DMS153 (cell line): ENCODE measurements at places on chromosomes 16 and 17.
A peak's percentile ranks its signal among the peaks of the same experiment; 100 is the strongest.

DNA sequence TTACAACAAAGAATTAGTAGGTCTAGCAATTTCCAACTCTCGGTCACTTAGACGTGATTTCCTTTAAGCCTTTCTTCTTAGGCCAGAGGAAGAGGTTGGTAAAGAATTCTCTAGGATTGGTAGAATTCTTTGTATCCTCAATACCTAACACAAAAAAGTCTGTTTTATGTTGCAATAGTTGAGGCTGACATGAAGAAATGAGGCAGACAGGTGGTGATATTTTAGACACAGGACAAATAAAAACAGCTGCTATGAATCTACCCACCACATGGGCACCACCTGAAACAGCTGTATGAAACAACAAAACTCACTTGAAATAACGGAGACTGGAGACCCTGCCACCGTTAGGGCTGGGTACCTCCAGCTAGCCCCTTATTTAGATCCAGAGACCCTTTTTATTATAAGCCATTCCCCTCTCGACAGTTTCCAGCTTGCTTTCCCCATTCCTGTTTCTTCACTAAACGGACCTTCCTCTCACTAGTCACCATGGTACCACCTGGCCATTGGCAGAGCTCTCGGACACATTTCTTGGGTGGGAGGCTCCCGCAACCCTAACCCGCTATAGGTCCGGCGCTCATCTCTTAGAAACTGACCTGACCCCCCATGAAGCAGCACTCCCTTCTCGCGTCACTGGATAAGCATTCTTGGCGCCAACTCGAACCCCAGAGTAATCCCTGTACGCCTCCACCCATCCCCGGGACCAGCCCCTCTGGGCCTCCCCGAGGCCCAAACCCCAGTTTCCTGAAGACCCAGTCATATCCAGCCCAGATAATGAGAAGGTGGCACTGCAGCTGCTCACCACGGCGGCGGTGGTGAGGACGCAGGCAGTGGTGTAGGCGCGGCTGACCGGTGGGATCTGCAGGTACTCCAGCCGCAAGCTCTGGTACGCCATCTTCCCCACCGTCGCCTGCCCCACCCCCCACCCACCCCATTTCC lies at the start of gene DERL2:
Gene DERL2, minus strand, starts transcription at position 909 of the 936 bp plus-strand sequence. Its CDS starts 17 bp downstream, at position 892.
- no peak for DNase-seq

DNA sequence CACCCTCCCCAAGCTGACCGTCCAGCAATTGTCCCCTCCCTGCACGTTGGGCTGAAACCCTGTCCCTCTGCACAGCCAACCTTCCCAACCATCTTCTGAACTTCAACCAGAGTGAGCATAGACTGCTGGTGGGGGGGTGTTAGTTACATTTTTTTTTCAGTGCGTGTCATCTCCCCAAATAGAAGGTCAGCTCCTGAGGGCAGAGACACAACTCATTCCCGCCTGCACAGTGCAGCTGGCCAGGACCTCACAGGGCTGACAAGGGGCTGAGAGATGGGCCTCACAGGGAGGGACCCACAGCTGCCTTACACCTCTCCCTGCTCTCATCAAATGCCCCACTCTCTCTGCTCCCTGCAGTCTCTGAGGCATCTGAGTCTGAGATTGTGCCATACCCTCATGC lies 8.4 kb downstream of the SRL start:
- no peak for DNase-seq

- DNase-seq = no peak
Observed at GRCh38 chr17:38636054-38636453, 30.3 kb upstream of the SRCIN1 start.

DNA sequence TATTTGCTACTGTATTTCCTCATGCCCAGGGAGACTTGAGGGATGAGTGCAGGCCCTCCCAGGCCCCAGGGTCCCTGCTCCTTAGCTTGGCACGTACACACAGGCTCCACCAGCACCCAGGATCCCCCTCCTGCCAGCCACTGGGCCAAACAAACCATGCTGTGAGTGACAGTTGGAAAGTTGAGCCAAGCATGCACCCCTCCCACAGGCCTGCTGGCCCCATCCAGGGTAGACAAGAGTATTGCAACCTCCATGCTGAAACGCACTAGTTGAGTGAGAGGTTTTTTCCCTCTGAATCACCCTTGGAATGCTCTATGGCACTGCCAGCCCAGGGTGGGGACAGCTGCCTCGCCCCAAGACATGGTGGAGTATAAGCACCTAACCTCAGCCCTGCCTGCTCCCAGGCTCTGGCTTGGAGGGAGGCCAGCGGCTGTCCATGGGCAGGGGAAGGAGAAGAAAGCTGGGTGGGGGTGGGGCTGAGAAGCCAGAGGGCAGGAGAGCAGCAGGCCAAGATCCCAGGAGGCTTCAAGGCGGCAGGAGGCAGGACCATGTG lies 49.6 kb downstream of the PITPNM3 start:
- no peak for DNase-seq

DNA sequence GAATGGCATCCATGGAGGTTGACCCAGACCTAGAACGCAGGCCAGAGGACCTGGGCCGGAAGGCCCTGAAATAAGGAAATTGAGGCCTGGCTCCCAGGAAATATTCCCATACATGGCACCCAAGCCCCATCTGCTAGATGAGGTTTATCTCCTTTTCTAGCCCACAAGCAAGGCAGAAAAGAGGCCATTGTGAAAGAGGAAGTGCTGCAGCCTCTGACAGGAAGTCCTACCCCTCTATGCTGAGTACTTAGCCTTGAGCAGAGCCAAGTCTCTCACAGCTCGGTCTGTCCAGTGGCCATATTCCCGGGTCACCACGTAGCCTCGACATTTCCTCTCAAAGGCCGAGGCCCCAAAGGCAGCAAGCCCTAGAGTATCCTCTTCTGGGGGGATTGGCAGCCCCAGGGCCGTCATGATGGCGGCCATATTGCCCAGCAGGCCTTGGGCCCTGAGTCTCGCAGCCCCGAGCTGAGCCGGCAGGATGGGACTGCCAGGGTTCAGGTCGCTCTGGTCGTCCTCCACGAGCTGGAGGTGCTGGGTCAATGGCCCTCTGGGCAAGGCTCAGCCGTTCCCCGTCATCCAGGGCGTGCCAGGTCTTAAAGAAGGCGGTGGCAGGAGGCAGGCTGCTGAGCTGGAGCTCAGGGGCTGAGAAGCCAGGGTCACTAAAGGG lies 7.8 kb downstream of the CTF1 start:
- DNase-seq = no peak

GRCh38 chr16:54602666-54603065 lies 316.1 kb upstream of the IRX3 start:
- DNase-seq = no peak

DNA sequence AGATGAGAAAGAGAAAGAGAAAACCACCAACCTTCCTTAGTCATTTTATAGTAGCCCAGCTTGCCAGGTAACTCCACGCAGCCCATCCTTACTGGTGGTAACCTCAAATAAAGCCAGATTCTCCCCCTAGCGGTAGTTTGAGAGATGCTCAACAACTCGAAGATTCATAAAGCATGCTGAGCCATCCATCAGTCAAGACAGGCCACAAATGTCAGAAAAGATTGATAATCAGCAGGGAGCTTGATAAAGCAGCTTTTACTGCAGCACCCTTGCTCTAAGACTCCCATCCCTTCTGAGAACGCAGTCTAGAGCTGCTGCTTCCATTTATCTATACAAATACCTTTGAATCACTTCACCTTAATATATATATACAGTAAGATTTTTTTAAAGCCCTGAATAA lies 451.5 kb upstream of the HSBP1 start:
- peak; percentile 80 for DNase-seq

DNA sequence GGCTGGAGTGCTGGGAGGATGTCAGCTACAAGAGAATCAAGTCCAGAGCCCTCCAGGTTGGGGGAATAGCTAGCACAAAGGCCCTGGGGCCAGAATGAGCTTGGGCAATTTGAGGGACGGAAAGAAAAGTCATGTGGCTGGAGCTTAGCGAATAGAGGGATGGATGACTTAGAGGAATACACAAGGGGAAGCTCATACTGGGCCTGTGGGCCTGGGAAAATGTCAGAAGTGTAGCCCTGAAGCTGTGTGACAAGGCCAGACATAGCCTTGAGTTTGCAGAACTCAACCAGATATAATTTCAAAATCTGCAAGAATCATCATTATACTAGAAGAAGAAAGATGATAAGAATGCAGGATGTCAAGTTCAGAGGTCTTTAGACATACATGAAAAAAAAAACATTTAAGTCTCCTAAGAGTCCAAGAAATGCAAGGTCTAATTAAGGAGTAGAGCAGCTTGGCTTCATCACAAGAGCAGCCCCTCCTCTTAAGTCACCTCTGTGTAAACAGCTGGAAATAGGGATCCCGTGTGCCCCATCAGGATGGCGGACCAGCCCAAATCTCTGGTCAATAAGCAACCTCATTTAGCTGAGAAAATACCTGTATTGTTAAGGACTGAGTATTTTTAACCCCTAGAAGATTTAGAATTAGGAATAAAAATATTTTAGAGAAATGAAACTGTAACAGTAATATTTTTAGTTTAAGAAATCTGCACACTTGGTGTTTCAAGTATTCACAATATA lies 66.6 kb downstream of the ABCC12 start:
- DNase-seq = no peak

DNA sequence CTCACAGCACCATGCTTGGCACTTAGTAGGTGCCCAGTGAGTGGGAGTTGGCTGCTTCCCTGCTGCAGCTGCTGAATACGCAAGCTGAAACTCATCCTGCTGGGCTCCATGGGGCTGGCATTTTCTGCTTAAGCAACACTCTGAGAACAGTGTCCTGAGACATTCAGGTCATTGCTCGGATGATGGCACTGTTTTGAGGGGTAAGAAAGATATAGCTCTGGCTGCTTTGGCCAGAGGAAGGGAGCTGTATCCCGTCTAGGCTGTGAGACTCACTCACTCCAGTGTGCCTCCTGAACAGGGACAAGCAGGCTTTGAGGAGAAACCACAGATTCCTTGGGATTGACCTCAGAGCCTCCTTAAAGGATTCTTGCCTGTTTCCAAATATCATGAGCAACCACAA lies 120.5 kb downstream of the CLEC16A start:
- no peak for DNase-seq

GRCh38 chr17:44655983-44656710 lies at the start of gene MEIOC:
MEIOC (plus strand) TSS chr17:44656468; CDS start chr17:44656614, 146 bp downstream.
- DNase-seq = peak; percentile 80

GRCh38 chr16:11139326-11140097 lies 116.5 kb downstream of the SOCS1 start:
- DNase-seq = no peak
